ENCODE measurements at places on chromosomes 7 and 10. TPM values are rescaled to one million over a fixed set of nuclear protein-coding genes. Genes with fewer than 3 reads are reported as not detected.

The FBXO24 gene
- total RNA-seq, result 1.4 TPM

The STOX1 gene
- total RNA-seq, result 0.12 TPM

The AKR1D1 gene
- total RNA-seq, result not detected

The PAPOLB gene
- 0.12 TPM for total RNA-seq

The CCDC146 gene
- 0.87 TPM for total RNA-seq

The ZP3 gene
- total RNA-seq, result 0.55 TPM

The CAV2 gene
- total RNA-seq, result 112 TPM

The LRRC18 gene
- total RNA-seq, result not detected

The HOXA2 gene
- total RNA-seq, result under 0.01 TPM

The PCGF6 gene
- 21.0 TPM for total RNA-seq

The ACSL5 gene
- total RNA-seq, result 0.22 TPM

The GALNT11 gene
- 65.6 TPM for total RNA-seq

The UPK3B gene
- total RNA-seq, result not detected

The LAMB4 gene
- total RNA-seq, result under 0.01 TPM

The EPO gene
- not detected for total RNA-seq

The CDNF gene
- 1.3 TPM for total RNA-seq

The STRIP2 gene
- 14.8 TPM for total RNA-seq

The LAMTOR4 gene
- 91.4 TPM for total RNA-seq

The ASB10 gene
- total RNA-seq, result not detected

The SEMA3A gene
- 113 TPM for total RNA-seq
